ENCODE measurements at places on chromosomes 11 and 22.

- no peak for DNase-seq
Measured at GRCh38 chr11:107587306-107587979, 3.5 kb upstream of the ELMOD1 start.

- no peak for DNase-seq
Measured at GRCh38 chr11:61488651-61489291, 19.8 kb upstream of the LRRC10B start.

DNA sequence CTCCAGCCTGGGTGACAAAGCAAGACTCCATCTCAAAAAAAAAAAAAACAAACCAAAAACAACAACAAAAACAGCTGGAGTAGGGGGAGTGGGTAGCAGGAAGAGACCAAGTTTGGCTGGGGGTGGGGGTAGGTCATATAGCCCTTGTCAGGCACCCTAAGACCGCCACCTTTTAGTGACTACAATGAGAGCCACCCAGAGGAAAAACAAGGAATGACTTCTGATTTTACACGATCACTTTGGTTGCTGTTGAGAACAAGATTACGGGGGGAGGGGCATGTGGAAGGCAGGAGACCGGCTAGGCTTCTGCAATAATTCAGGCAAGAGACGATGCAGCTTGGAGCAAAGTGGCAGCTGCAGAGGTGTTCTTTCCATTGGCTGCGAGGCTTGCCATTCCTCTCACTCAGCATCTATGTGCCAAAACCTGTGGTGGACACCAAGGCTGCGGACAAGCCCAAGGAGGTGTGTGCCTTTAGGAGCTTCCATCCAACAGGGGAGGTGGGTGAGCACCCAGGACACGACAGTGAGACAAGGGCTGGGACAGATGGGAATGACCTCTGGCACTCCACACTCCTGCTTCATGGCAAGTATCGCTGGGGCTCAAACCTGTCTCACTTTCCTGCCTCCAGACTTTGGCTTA is 1.7 kb downstream of the RPS19BP1 start:
- DNase-seq = no peak

DNA sequence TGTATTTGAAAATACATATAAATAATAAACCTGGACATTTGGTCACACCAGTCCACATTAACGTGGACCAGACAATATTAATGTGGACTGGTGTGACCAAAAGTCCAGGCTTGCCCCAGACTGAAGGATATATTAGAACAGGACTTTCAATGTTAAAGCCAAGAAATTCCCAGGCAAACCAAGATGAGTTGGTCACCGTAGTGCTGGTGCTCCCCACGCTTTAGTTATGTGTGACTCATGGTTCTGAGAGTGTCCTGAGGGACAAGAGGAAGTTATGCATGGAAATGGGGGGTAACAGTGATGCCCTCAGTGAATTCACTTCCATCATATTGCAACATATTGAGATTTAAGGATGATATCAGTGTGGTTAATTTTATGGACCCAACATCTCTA is 31.4 kb downstream of the POU2AF1 start:
- DNase-seq = no peak

DNA sequence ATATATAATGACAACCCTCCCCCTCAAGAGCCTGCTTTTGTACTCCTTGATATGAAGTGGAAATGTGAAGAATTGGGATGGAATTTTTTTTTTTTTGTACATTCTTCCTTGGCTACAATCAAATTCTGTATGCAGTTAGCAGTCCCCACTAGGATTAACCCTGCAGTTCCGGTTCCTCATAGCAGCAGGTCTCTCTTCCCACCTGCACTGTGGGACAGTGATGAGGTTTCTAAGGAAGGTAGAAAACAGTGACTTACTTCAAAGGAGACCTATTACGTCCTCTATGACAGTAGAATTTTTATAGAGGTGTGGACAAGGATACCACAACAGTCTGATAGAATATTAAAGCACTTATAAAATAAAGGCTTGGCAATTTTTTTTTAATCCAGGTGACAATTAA is 46.3 kb upstream of the ALKBH3 start:
- no peak for DNase-seq

DNA sequence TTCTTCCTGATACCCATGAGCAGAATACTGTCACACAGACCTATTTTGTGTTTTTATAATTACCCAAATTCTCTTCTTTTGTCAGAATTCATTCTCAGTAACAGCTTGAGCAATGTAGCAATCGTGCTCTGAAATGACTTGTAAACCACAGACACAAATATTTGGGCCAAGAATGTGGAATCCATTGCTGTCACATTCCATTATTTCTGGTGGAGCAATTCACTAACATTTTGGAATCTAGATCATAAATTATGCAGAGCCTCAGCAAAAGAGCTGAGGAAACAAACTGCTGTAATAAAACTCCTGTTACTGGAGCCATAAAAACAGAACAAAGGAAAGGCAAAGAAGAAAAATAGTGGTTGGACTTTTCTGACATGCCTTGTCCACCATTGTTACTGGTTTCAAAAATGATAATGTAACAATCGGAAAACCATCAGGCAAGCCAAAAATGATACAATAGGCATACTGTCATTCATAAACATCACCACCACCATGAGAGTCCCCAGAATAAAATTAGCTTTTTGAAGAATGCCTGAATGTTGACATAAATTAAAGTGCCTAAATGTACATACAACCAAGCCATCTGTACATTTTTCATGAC is 223.4 kb upstream of the PITPNB start:
- DNase-seq = no peak

DNA sequence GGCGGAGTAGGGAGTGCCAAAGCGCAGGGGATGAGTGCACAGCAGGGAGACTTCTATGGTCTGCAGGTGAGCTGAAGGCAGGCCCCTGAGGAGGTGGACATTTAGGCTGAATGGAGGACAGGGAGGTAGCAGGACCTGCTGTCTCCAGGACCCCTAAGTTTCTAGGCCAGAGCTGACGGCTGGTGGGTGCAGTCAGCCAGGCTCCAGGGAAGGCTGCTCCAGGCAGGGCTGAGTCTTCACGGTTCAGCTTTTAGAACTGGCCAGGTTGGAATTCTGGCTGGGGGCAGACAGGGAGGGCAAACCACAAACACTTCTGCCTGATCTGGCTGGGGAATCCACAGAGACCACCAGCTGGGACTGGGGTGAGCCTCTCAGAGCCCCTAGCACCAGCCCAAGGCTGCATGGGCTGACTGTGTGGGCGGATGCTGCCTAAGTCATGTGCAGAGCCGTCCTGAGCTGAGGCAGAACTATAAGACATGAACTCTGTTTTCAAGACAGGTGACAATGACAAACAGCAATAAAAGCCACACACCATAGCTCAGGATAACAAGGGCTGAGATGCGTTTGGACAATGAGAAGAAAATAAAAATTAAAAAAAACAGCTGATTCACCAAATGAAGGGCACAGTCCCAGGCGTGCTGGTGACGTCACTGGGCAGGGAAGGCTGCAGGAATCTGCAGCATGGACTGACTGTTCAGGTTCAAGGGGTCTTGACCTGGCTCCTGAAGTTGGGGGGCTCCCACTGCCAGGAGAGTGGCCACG is 10.4 kb upstream of the MALAT1 start:
- DNase-seq = no peak

GRCh38 chr11:109858152-109858551 is 235.0 kb upstream of the ZC3H12C start:
- no peak for DNase-seq

DNA sequence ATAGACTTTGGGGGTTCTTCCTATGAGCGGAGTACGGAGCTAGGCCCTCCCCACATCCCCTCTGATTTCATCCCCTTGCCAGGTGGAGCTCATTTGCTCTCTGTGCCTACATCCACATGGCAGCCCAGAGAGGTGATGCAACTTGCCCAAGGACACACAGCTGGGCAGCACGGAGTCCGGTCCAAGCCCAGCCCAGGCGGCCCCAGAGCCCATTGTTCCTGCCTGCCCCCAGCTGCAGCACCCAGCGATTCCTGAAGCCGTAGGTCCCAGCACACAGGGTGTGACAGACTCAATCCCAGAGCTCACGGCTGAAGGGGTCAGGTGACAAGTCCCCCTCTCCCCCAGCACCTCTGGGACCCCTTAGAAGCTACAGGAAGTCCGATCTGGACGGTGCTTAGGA is 22.2 kb upstream of the RFPL3 start:
- no peak for DNase-seq

- DNase-seq = peak; percentile 94
Measured at GRCh38 chr11:118338637-118339061, 3.9 kb downstream of the CD3D start.

DNA sequence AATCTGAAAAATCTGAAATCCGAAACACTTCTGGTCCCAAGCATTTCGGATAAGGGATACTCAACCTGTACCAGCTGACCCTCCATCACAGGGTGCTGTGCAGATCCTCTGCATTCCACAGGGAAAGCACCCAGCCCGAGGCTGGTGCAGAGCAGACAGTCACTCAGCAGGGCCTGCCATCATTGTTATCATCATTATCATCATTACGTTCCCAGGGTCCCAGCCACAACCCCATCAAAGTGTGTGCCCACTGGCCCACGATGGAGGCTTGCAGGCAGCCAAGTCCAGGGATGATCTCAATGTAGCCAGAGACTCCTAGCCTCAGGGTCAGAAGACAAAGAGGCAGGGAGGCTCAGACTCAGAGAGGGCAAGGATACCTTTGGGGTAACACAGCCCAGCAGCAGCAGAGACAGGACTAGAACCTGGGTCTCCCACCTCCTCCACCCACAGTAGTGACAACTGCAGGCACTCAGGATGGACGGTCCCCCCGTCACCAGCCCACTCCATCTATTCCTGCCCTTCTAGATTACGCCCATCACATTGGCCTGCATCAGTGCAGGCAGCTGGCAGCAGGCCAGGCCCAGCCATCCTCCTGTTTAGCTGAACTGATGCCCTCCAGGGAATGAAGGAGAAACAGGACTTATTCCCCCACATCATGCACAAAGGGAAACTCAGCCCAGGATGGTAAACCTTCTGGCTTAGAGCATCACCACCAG is 10.3 kb downstream of the GAL3ST1 start:
- DNase-seq = no peak

GRCh38 chr11:65891219-65892136 is 1.0 kb downstream of the CCDC85B start:
- DNase-seq = peak; percentile 74

DNA sequence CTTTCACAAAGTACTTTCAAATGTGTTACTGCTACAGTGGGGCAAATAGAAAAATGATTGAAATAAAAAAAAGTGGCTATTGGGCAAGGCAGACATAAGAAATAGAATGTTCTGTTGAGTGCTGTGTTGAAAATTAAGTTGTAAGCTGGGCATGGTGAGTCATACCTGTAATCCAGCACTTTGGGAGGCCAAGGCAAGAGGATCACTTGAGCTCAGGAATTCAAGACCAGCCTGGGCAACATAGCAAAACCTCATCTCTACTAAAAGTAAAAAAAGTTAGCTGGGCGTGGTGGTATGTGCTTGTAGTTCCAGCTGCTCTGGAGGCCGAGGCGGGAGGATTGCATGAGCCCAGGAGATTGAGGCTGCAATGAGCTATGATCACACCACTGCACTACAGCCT is 26.9 kb upstream of the LDHA start:
- DNase-seq = no peak

GRCh38 chr11:126164781-126165180 is 46.7 kb downstream of the RPUSD4 start:
- DNase-seq = no peak

GRCh38 chr11:34351687-34352469 is 5.9 kb downstream of the ABTB2 start:
- no peak for DNase-seq

GRCh38 chr11:65625628-65626342 is 10.2 kb downstream of the PCNX3 start:
- peak; percentile 81 for DNase-seq

DNA sequence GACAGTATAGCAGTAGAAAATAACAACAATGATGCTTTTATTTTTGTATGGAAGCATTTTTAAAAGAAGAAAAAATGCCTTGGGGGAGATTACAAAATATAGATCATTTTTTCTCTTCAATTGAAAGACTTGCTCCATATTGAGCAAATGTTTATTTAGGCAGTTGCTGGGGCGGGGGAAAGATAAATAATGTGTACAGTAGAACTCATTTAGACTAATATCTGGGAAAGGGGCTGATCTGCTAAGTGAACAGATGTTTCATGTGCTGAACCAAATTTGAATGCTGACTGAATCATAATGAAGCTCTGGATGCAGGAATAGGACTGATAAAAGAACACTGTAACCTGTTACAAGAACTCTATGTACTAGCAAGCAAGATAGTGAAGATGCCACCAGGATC is 457.1 kb upstream of the TENM4 start:
- no peak for DNase-seq

GRCh38 chr11:44016131-44016530 is 31.6 kb upstream of the ACCSL start:
- no peak for DNase-seq

GRCh38 chr22:42633013-42633412 is 7.4 kb downstream of the ATP5MGL start:
- no peak for DNase-seq

DNA sequence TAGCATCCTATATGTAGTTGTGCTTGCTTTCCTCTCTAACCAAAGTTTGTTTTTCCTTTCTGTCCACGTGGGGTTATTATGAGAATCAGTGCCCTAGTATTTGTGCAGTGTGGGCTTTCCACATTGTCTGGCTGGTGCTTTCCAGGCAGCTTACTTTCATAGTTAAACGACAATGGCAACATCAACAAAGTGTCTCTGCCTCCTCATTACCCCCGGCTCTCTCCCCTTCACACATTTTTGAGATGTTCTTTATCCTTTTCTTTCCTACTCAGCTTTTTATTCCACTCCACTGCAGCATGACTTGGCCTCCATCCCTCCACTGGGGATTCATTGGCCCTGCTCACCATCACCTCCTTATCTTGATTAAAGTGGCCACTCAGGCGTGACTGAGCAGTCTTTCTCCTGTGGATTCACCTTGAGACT is 19.1 kb downstream of the SPECC1L start:
- DNase-seq = no peak

- peak; percentile 54 for DNase-seq
Measured at GRCh38 chr11:68963779-68964178, 17.0 kb downstream of the MRGPRD start.

DNA sequence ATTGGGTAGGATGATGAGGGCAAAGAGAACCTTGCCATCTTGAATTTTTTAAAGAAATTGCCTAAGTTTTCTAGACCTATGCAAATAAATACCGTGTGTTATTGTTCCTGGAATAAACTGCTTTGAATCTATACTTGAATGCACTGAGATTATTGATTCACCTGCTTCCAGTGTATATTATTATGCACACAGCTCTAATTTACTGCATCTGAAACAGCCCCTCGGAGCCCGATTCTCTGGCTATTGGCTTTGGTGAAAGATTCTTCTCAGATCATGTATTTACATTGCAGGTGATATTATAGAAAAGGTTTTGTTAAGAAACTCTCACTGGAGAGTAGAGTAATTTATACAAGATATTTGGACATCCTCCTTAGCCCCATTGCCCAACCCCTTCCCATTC is 254.2 kb downstream of the TENM4 start:
- no peak for DNase-seq

GRCh38 chr11:33480626-33481025 is 220.0 kb downstream of the C11orf91 start:
- DNase-seq = no peak
